Mesenteric fat pad (tissue), 1 donor: ENCODE measurements at places on chromosomes 7 and 10. TPM values are rescaled to one million over a fixed set of nuclear protein-coding genes. Genes with fewer than 3 reads are reported as not detected.

DNA sequence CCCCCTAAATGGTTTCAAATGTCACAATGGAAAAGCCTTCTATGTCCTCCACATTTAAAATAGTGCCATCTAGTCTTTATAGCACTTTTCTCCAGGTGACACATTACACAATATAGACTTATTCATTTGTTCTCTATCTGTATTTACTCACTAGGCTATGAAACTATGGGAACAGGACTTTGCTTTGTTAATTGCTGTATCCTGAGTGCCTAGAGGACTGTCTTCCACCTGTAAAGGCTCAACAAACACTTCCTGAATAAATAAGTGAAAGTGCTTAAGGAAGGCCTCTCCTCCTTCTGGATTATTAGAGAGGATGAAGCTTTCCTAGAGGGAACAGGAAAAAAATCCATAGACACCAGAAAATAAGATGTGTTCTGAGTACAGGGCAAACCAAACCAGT, 397.6 kb upstream of the LRRN3 start:
- DNase-seq: no peak

DNA sequence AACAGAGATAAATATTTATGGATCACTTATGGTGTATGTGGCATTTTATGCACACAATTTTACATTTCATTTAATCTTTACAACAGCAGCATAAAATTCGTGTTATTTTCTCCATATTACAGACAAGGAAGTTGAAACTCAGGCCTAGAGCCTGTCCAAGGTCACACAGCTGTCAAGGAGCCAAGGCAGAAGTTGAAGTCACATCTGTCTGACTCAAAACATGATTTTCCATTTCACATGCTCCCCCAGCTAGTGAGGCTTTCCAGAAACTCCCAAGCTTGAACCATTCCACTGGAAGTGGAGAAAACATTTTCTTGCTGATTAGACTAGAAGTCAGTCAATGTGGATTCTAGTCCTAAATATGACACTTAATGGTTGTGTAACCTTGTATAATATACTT, 110.5 kb downstream of the HECTD2 start:
- DNase-seq: no peak

GRCh38 chr10:97686301-97686961, 610 bp downstream of the AVPI1 start:
- no peak for DNase-seq

DNA sequence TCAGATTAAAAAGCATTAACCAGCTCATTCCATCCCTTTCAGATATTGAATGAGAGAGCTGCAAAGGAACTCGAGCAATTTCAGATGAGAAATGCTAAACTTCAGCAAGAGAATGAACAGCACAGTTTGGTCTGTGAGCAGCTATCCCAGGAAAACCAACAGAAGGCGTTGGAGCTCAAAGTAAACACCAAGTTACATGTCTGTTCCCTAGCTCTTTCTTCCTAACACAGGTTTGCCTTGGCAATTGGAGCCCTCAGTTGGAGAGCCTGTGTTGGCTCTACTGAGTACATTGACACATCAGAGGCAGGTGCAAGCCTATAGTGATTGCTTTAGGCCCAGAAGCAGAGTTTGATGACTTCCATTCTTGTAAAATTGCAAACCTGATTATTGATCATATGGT, 14.7 kb downstream of the CFAP58 start:
- no peak for DNase-seq

VWDE gene
- not detected for total RNA-seq

GRCh38 chr7:35593899-35594298, 101.0 kb downstream of the HERPUD2 start:
- no peak for DNase-seq

- DNase-seq: no peak
These were observed 93.9 kb upstream of the VIPR2 start for GRCh38 chr7:159238541-159238940.

- DNase-seq: no peak
These were observed 471.6 kb upstream of the AKR1E2 start for GRCh38 chr10:4354382-4354812.

TMEM178B gene
- 0.74 TPM for total RNA-seq

CFAP70 gene
- total RNA-seq: 2.5 TPM
